CD4-positive, alpha-beta T cell treated with Interleukin-15 for 4 hours (primary cell): ENCODE measurements at places on chromosomes 13 and 19.

GRCh38 chr19:38224014-38224862 is at the start of gene DPF1:
Gene DPF1, minus strand, starts transcription at chr19:38224222. Its CDS starts 80 bp downstream, at chr19:38224142.
- peak; percentile 4 for DNase-seq

- no peak for DNase-seq
Observed at GRCh38 chr13:68410007-68410406, 1179.9 kb upstream of the PCDH9 start.

- no peak for DNase-seq
Observed at GRCh38 chr19:402786-403185, 6.2 kb downstream of the C2CD4C start.

GRCh38 chr13:52845766-52846566 is 2.5 kb downstream of the PCDH8 start:
- no peak for DNase-seq

GRCh38 chr19:9819596-9819909 is 674 bp upstream of the FBXL12 start:
- no peak for DNase-seq

DNA sequence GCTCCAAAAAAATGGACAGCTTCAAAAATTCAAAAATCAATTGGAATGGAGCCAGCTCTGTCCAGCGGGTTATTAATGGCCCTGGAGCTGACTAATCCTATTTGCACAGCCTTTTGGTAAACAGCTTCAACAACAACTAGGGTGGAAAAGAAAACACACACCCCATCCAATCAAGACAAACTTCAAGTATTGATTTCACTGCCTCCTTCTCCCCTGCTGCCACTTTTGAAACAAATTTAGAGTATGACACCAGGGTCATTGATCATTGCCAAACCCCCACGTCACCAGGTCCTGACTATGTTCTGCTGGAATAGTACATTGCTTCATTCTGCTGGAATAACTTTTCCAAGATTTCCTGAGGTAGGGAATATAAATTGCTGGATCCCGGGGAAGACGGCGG is 56.8 kb upstream of the GTF3A start:
- DNase-seq, result no peak

DNA sequence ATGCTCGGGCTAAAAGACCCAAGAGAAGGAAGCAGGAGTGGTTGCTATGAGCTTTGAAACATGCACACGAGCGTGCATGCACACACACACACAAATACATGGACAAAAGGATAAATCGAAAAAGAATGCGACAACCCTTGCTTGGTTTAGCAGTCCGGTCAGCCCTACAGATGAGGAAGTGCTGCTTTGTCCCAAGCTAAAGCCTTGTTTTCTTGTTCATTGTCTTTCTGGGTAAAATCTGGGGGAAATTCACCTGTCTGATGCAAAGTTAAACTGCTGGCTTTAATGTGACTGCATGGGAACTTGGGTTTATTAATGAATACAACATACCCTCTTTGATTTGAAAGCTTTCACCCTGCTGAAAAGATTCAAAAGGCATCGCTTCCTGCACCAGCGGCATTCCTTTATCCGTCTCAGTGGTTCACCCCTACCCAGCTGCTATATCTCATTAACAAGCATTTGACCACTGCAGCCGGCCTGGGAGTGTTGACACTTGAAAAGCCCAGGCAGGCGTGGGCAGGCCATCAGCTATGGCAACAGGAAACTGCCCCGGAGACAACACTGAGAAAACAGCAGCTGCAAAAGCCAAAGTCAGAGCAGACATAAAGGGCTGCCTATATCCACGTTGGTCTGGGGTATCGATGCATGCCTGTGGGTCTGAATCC is 301.7 kb downstream of the NDFIP2 start:
- no peak for DNase-seq

DNA sequence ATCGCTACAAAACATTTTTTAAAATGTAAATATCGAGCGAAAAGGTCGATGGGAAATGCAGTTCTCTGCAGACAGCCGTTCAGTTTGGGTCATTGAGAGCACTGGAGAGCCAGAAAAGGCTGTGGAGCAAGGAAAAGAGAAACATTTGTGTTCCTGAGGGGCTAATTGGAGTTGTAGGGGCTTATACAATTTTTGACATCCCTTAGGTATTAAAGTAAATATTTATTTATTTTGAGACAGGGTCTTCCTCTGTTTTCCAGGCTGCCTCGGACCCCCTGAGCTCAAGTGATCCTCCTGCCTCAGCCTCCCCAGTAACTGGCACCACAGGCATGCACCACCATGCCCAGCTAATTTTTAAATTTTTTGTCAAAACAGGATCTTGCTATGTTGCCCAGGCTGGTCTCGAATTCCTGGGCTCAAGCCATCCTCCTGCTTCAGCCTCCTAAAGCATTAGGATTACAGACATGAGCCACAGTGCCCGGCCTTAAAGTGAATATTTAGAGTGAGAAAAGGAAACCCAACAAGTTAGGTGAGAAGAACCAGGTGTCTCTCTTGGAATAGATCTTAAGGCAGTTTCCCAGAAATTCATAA is 825 bp upstream of the YIF1B start:
- no peak for DNase-seq

DNA sequence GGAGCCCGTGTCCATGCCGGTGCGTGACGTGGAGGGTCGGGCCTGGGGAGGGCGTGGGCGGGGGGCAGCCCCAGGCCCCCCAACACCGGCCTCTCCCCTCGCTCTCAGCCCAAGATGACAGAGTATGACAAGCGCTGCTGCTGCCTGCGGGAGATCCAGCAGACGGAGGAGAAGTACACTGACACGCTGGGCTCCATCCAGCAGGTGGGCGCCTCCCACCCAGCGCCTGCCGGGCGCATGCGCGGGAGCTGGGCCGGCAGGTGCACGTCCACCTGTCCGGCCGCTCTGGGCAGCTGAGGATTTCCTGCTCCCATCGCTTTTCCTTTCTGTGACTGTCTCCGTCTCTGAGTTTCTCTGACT is 49.8 kb downstream of the VAV1 start:
- DNase-seq, result no peak

DNA sequence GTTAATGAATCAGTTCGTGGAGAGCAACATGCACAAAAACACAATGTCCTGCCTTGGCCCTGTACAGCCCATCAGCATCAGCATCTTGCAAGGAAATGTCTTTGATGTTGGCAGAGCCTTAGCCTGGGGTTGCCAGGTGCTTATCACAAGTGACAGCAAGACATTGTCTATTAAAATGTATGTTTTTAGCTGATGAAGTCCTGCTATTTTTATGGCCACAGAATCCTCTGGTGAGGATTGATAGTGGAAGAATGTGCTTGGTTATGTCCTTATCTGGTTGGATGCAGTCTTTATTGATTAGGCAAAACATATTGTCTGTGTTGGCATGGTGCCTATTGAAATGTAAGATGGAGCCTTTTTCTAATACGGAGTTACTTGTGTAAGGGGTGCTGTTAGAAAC is 1427.0 kb upstream of the MIR17HG start:
- no peak for DNase-seq

- no peak for DNase-seq
Observed at GRCh38 chr13:41561170-41561569, 103.8 kb downstream of the RGCC start.

- peak; percentile 37 for DNase-seq
Observed at GRCh38 chr13:50255639-50256038, 240.4 kb downstream of the KCNRG start.

- DNase-seq, result peak; percentile 37
Observed at GRCh38 chr13:41411522-41411921, 45.8 kb upstream of the RGCC start.

DNA sequence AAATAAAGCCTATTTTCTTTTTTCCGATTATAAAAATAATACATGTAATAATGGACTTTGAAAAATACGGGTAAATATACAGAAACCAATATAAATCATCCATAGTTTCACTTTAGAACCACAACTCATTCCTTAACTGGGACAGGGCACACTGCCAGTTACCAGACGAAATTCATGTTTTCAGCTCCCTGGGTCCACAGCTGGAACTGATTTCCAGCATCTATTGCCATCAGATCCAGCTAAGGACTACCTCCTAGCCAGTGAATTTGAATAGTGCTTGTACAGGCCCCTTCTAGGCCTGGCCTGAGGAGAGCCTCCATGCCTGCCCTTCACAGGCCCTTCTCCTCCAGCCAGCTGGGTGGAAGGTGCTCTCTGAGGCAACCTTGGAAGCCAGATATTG is 30.0 kb upstream of the ATP12A start:
- no peak for DNase-seq

DNA sequence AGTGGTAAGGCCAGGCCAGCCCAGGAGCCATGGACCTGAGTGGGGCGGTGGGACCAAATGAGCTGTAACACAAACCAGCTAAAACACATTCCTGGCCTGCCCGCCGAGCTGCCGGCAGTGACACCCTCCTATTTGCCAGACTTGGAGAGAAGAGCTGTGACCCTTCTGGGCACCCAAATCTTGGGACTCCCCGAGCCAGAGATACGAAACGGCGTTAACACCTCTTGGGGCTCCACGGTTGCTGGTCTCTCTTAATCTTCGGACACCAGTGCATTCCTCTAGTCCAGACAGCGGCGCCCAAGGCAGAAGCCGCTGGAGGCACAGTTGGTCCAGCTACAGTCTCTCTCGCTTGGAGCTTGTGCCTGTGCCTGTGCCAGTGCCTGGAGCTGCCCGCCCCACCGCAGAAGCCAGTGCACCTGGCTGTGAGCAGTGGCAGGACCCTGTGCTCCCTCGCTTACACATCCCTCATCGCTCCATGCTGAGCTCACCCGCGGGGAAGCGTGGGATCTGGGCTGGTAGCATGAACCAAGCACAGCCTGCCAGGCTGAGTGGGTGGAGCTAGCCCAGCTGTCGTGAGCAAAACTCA is 147.2 kb upstream of the KLHL1 start:
- DNase-seq, result no peak

- DNase-seq, result no peak
Observed at GRCh38 chr19:2973229-2973628, 4.1 kb upstream of the TLE6 start.

DNA sequence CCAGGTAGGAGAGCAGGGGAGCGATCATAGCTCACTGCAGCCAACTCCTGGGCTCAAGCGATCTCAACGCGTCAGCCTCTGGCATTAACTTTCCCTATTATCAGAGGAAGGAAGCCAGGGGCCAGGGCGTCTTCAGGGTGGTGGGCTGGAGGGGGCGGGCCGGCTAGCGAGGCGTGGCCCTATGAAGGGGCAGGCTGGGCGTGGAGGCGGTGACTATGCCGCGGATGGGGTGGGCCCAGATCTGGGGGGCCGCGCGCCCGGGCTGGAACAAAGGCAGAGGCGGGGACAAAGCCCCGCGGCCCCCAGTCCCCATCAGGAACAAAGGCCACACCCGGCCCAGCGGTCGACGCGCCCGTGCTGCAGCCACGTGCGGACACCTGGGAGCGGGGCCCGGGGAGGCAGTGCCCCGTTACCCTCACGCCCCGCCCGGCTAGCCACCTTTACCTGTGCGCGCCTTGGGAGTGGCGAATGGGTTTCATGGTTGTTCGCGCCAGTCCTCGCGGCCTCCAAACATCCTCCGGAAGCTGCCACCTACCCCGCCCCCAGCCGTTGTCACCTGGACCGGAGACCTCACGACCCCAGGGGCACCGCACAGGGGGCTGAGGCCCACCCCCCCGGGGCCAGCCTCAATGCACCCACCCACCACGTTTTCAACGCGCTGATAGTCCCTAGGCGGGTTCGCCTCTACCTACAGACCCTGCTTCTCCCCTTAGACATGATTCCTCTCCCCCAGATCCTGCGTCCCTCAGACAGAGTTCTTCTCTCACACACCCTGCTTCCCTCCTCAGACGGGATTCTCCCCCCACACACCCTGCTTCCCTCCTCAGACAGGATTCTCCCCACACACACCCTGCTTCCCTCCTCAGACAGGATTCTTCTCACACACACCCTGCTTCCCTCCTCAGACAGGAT is 5.4 kb upstream of the TRIM28 start:
- DNase-seq, result no peak

GRCh38 chr19:7636691-7637373 is at the start of gene STXBP2:
Gene STXBP2, plus strand, starts transcription at chr19:7637110. Its CDS starts 40 bp downstream, at chr19:7637150.
- peak; percentile 95 for DNase-seq

GRCh38 chr13:46295491-46296114 is 83.9 kb downstream of the LRRC63 start:
- DNase-seq, result peak; percentile 59

- no peak for DNase-seq
Observed at GRCh38 chr13:41216160-41216559, 21.8 kb upstream of the KBTBD7 start.

DNA sequence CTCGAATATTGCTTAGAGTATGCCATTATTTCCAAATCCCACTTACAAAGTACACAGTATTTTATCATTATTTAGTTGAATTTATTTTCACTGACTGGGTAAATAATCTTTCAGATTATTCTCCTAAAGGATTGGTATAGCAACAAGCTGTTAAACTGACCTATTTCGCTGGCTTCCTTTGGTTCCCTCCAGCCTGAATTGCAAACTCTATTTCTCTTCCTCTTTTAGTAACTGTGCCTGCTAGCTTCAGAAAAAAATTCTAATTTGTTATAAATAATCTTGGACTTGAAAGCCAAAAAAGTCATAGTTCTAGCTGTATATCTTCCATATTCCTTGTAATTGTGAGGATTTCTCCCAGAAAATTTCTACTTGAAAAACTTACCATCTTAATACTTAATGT is 15.0 kb upstream of the CCNA1 start:
- no peak for DNase-seq

DNA sequence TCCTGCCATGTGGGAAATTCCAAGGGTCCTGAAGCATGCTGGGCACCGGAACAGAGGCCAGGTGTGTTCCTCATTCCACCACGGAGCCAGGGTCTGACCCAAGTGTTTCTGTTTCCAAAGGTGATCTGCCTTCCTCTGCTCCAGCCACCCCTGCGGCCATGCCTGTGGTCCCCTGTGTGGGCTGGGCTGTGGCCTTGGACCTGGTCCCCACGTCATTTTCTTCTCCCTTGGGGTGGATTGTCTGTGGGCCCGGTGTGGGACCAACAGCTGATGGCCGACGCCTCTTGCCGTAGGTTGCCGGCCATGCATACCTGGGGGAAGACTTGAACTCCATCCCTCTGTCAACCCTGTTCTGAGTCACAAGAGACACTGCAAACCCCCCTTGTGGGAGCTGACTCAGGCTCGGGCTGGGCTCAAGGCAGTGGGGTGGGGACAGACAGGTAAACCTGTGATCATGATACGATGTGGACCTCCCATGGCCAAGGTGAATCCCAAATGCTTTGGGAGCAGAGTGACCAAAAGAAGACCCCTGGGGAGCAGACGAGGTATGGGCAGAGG is 35.0 kb downstream of the ATP11A start:
- DNase-seq, result no peak

DNA sequence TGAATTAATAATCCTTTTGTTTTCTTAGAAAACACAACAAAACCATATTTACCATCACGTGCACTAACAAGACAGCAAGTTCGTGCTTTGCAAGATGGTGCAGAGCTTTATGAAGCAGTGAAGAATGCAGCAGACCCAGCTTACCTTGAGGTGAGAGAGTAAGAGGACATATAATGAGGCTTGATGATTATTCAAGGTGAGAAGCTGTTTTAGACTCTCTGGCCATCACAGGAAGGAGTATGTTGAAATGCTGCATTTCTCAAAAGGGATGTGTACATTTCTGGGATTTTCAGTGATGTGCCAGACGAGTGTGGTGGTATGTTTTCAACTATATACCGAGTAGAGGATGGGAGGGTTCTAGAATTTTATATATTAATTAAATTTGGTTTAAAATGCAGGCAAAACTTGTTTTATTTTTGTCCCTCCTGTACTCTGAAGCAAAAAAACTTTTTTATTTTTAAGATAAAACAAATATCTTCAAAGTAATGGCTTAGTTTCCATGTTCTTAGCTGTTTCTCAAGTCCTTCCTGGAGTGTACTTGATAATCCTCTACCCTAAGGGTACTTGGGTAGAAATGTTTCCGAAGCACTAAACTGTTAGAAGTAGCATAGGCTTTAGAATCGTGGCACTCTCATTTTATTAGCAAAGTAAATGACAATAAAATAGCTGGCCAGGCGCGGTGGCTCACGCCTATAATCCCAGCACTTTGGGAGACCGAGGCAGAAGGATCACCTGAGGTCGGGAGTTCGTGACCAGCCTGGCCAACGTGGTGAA is 51.1 kb downstream of the N4BP2L1 start:
- no peak for DNase-seq
